ENCODE measurements at places on chromosomes 6 and 20.
A peak's percentile ranks its signal among the peaks of the same experiment; 100 is the strongest.

GRCh38 chr20:46128310-46129151, 10.4 kb downstream of the CD40 start:
- no peak for DNase-seq

DNA sequence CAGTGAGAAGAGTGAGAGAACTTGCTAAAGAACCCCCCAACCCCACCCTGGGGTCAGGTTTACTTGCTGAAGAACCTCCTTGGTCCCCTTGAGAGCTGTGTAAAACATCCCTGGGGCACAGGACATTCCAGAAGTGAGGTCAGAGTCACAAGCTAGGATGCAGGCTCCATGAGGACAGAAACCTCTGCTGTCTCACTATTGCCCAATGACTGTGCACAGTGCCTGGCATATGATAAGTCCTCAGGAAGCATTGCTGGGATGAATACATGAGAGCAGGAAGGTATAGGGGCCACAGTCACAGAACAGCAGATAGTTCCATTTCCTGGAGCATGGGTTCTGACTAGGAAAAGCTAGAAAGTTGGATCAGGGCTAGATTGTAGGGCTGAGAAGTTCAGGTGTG, 18.4 kb downstream of the NT5E start:
- no peak for DNase-seq

GRCh38 chr20:59020938-59021551, 1.8 kb downstream of the TUBB1 start:
- DNase-seq = no peak

DNA sequence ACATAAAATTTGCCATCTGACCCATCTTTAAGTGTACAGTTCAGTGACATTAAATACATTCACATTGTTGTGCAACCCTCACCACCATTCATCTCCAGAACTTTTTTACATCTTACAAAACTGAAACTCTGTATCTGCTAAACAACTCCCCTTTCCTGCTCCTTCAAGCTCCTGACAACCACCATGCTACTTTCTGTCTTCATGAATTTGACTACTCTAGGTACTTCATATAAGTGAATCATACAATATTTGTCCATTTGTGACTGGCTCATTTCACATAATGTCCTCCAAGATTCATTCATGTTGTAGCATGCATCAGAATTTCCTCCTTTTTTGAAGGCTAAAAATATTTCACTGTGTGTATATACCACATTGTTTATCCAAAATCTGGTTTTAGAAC, 86.9 kb upstream of the SMLR1 start:
- no peak for DNase-seq

DNA sequence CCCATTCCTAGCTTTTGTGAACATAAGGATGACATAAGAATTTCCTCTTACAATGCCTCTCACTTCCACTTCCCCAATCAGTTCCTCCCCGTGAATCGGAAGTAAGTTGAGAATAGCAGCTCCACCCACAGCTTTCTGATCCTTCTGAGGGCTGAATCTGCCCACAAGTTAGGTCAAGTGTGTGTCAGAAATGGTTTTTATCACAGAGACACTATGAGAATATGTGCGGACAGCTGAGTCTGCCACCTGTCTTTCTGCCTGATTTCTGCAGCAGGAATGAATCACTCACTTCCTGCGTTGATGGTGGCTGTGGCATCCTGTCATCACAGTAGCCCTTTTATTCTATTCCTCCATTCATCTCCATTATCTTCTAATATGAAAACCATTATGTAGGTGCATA, 70.2 kb downstream of the RIN2 start:
- DNase-seq = peak; percentile 3

- no peak for DNase-seq
Observed at GRCh38 chr6:170172825-170173256, 118.0 kb downstream of the DLL1 start.

- no peak for DNase-seq
Observed at GRCh38 chr6:132571774-132572173, 1.7 kb downstream of the TAAR6 start.

- no peak for DNase-seq
Observed at GRCh38 chr20:57280221-57280620, 13.8 kb upstream of the BMP7 start.

- DNase-seq = peak; percentile 14
Observed at GRCh38 chr20:50844430-50845100, 49.7 kb downstream of the BCAS4 start.

GRCh38 chr6:1952740-1953360, 292.6 kb downstream of the GMDS start:
- no peak for DNase-seq

- DNase-seq = no peak
Observed at GRCh38 chr6:88807622-88808021, 155.8 kb downstream of the RNGTT start.

GRCh38 chr6:30840935-30841643, 43.2 kb upstream of the DDR1 start:
- DNase-seq = no peak

DNA sequence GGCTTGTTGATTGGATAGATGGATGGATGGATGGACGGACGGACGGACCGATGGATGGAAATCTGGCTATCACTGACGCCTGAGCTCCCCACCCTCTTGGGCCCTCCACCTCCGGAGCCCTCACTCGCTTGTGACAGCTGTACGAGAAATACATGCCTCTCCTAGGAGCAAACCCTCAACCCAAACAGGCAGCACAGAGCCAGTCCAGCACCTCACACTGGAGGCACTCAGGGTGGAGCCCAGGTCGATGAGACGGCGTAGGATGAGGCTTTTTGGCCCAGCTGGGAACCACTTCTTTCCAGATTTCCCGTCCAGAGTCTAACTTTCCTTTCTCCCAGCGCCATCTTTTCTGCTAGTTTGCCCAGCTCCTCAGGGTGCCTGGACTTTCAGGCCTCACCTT, 2.7 kb upstream of the LY6G5C start:
- DNase-seq = no peak

DNA sequence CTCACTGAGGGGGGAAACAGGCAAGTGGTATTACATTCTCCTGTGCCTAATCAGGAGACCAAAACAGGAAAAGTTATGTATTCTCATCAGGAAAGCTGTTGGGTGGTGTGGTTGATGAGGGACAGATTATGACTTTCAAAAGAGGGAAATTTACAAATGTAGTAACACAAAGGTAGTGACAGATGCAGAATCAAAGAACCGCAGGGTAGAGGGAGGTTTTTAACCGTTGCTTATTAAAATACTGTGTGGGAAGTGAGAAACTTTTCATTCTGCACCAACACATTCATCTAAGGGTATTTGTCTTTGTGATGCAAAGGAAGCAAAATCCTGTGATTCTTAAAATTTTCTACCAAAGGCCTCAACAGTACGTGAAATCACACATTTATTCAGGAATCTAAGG, 288.2 kb upstream of the MAN1A1 start:
- no peak for DNase-seq
